ENCODE measurements at places on chromosomes 7 and 10.

DNA sequence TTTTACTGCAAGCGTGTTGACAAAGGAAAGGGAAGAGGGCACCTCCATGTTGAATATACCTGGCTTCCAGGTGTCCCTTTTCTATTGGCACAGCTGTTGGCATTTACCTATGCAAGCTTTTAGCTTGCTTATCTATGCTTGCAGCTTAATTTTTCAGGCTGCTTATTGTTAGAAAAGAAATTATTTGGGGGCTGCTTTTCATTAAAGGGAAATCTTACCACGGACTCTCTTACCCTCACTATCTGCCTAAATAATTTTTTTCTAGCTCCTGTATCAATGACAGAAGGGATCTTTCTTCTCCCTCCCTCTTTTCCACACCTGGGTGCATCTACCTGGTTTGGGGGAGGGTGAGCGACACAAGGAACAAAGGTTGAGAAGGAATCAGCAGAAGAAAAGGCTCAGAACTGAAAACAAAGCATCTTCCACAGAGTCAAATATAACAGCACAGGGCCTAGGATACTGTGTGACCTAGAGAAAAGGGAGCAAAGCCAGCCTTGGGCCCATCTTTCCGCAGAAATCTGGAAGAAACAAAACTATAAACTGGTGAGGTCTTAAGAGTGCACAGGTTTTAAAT, 15.2 kb upstream of the GJC3 start:
- no peak overlapping the region for H3K27ac ChIP-seq
- no peaks in the 10 kb centered on the region for H3K27me3 ChIP-seq
- no peak overlapping the region for H3K4me3 ChIP-seq
- H3K36me3 ChIP-seq, result no peaks in the 10 kb centered on the region
- no peak for DNase-seq

DNA sequence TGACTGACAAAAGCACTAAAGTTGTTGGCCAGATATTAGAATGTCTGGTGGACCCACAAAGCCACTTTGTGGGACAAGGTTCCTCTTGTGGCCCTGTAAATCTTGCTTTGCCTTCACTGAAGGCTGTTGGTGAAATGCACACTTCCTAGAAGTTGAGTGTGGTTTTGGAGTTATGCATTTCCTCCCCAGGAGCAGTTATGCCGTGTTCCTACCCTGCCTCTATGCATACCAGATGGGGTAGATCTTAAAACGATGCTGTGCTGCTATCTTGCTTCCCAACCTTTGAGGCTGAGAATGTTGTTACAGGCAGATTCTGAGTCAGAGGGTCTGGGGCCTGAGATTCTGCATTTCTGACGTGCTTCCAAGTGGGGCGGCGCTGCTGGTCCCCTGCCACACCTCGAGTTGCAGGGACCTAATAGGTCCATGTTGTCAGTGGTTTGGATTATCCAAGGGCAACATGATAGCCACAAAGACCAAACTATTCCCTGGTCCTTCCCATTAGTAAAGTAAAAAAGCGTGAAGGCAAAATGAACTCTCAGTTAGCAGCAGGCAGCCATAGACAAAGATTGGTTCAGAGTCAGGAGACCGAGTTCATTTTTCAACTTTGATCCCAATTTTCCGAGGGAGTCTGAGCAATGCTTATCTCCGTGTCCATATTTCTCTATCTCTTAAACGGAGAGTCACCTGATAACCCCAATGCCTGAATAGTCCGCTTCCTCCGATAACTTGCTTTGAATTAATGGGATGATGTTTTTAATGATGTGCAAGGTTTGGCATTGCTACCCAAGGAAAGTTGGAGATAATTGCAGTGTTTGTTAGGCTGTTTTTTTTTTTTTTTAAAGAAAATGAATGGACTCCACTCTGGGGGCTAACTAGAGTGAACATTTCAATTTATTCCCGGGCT, 55.8 kb downstream of the CDHR3 start:
- H3K4me1 ChIP-seq, result no peaks in the 10 kb centered on the region
- no peak overlapping the region for H3K4me3 ChIP-seq
- no peaks in the 10 kb centered on the region for H3K27me3 ChIP-seq
- no peak overlapping the region for H3K27ac ChIP-seq
- DNase-seq, result no peak

DNA sequence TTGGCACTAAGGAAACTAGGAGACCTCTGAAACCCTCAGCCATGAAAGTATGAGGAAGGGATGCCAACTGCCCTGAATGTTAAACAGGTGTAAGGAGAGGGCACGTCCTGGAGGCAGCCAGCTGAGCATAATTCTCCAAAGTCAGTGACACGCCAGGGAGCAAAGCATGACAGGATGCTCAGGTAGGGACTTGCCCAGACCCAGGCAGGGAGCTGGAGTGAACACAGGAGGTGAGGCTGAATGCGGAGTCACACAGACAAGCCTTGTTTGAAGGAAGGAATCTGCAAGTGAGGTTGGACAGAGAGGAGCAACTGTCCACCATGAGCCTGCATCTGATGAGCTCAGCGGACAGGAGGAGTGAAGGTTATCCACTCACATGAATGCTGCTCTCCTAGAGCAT, 41.5 kb downstream of the KLRG2 start:
- H3K36me3 ChIP-seq, result no peaks in the 10 kb centered on the region

DNA sequence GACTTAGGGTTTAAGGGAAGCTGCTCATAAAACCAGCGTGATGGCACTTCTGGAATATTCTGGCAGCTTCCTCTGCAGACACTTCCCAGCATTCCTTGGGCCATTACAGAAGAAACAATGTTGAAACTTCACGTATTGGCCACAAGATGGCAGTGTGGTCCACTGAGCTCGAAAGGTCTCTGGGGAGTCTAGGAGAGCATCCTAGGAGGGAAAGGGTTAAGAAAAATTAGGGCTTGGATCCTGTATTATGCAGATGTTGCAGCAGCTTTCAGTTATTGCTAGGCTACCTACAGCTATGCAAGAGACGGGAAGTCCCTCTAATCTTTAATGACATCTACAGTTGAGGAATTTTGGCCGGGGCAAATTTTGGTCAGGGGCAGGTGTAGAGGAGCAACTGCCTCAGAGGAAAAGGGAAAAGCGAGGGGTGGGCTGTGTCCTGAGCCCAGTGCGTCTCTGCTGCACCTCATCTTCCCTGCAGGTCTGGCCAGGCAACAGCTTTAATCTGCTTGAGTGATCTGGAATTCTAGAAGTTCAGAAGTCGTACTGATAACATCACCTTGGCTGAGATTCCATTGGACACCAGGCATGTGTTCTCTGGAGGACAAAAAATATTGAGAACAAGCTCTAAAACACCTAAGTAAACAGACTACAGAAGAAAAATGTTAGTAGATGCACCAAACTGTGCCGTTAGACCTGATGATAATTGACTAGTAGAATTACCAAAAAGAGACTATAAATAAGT, 220.8 kb upstream of the PRSS58 start:
- H3K4me3 ChIP-seq, result no peak overlapping the region
- no peaks in the 10 kb centered on the region for H3K36me3 ChIP-seq
- H3K27ac ChIP-seq, result no peak overlapping the region
- H3K27me3 ChIP-seq, result no peaks in the 10 kb centered on the region
- no peak for DNase-seq
- H3K4me1 ChIP-seq, result no peaks in the 10 kb centered on the region

GRCh38 chr10:44807451-44807850, 103.7 kb upstream of the TMEM72 start:
- no peak overlapping the region for H3K27ac ChIP-seq
- no peak overlapping the region for H3K4me3 ChIP-seq
- H3K36me3 ChIP-seq, result no peaks in the 10 kb centered on the region
- no peak for DNase-seq

DNA sequence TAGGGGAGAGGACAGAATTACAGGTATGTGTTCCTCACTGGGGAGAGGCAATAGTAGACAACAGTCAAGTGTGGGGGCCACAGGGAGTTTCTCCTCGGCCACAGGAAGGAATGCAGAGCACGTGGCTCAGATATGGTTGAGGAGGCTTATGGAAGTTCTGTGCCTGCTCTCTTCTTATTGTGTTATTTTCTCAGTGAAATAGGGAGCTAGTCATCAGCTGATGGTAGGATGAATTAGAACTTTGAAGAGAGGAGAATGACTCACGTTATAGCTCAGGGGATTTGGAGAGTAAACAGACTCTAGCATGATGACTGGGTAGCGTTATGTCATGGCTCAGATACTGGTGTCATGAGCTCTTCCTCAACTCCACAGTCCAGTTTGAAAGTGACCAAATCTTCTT, 308.3 kb upstream of the IGFBP3 start:
- H3K36me3 ChIP-seq, result no peaks in the 10 kb centered on the region
- H3K4me1 ChIP-seq, result no peaks in the 10 kb centered on the region
- no peak overlapping the region for H3K27ac ChIP-seq
- H3K4me3 ChIP-seq, result no peak overlapping the region
- no peak for DNase-seq
- no peaks in the 10 kb centered on the region for H3K27me3 ChIP-seq

DNA sequence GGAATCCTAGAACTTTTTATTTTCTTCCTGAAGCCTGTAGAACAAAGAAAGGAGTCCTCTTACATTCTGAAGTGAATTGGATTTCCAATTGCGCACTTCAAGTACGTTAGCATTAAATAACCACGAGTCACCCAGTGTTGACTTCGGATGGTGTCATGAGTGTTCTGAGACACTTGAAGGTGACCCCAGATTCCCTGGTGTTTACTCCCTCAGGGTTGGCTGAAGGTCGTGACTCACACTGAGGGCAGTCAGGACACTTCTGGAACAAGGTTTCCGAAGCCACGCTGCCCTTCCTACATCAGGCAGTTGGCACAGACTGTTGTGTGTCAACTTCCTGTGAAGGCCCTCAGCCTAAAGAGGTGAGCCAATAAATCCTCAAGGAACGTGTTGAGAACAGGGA, 186.6 kb upstream of the CELF2 start:
- H3K27me3 ChIP-seq, result no peaks in the 10 kb centered on the region
- H3K4me3 ChIP-seq, result peak overlapping the region; percentile 51
- no peaks in the 10 kb centered on the region for H3K36me3 ChIP-seq
- H3K27ac ChIP-seq, result peak overlapping the region; percentile 88
- peaks cover 36% of the 10 kb centered on the region for H3K4me1 ChIP-seq

DNA sequence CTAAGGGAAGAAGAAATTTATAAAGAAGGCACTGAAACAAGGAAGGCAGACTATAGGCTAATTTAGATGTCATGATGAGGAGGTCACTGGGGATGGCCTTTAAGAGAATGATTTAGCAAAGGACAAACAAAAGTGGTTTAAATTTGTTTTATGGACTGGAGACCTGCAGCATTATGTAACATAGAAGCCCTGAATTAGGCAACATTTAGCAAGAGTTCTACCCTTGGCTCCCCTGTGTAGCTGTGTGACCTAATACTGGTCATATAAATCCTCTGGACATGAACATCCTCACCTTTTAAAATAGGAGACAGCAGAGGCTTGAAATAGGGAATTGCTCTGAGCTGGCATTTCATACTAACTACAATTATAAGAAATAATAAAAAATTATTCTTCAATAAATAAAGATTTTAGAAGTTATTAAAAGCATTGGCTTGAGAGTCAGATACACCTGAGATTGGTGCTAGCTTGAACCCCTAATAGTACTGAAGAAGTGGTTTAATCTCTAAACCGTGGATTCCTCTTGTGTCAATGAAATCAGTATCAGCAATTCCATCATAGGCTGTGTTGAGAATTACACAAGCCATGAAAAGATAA, 48.9 kb downstream of the RNLS start:
- H3K4me3 ChIP-seq, result no peak overlapping the region
- no peaks in the 10 kb centered on the region for H3K4me1 ChIP-seq
- no peaks in the 10 kb centered on the region for H3K36me3 ChIP-seq
- DNase-seq, result no peak
- no peak overlapping the region for H3K27ac ChIP-seq

GRCh38 chr7:37916017-37916672, 472 bp downstream of the SFRP4 start:
- H3K4me1 ChIP-seq, result peaks cover 36% of the 10 kb centered on the region
- DNase-seq, result no peak
- H3K27me3 ChIP-seq, result no peaks in the 10 kb centered on the region

- no peak for DNase-seq
- peak overlapping the region; percentile 52 for H3K4me3 ChIP-seq
- H3K27ac ChIP-seq, result no peak overlapping the region
- no peaks in the 10 kb centered on the region for H3K27me3 ChIP-seq
- H3K36me3 ChIP-seq, result peaks cover 3% of the 10 kb centered on the region
- H3K4me1 ChIP-seq, result peaks cover 14% of the 10 kb centered on the region
Observed at GRCh38 chr7:2717293-2718261, 29.6 kb downstream of the AMZ1 start.

DNA sequence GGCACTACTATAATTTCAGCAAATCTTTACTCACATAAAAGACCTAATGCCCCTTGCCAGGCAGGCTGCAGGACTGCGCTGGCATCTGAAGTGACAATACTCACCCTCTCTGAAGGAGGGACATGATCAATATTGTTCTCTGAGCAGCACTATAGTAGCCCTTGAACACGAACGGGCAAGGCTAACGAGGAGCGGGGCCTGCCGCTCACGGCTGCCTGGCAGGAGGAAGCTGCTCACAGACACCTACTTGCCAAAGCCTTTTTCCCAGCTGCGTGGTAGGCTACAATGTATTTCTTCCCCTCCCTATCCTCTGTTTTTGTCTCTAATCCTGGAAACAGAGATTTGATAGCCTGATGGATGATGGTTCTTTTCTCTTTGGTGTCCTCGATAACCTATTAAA, 19.9 kb downstream of the PUS7 start:
- no peak overlapping the region for H3K4me3 ChIP-seq
- H3K27ac ChIP-seq, result no peak overlapping the region
- DNase-seq, result no peak
- H3K27me3 ChIP-seq, result no peaks in the 10 kb centered on the region

DNA sequence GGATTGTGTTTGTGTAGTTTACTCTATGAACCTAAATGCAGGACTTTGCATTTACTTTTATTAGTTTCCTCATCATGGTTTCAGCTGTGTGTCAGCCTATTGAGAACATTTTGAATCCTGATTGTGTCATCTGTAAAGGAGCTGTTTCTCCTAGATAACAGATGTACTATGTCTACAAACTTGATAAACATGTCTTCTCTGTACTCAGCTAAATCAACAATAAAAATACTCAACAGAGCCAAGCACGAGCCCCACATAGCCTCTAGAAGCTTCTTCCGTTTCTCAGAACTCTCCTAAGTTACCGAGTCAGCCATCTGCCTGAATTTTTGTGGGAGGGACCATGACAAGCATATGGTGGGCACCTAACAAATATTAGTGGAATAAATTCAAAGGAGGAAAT, 234.7 kb downstream of the SKAP2 start:
- no peak overlapping the region for H3K27ac ChIP-seq
- DNase-seq, result no peak
- no peaks in the 10 kb centered on the region for H3K4me1 ChIP-seq
- no peaks in the 10 kb centered on the region for H3K36me3 ChIP-seq

DNA sequence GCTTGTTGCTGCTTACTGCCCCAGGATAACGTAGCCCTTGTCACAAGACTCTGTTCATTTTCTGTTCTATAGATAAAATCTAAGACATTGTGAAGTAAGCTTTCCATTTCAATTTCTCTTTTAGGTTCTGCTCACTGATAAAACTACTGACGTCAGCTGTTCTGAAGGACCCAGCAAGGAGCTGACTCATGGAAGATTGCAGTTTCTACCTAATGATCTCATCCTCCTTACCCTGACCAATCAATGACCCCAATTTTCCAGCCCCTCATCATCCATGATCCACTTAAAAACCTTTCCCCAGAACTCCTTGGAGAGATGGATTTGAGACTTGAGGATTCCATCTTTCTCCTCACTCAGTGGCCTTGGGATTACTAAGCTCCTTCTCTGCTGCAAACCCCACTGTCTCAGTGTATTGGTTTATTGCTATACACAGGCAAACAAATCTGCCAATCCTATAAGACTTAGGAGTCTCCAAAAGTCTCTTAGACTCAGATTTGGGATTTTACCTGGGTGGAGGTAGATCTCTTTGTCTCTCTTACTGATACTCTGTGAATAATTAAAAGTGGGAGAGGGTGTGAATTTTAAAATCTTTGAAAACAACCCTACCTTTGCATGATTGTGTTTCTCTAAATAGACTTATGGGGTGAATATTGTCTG, 109.2 kb upstream of the TRIM24 start:
- H3K27me3 ChIP-seq, result no peaks in the 10 kb centered on the region
- H3K4me3 ChIP-seq, result no peak overlapping the region
- no peaks in the 10 kb centered on the region for H3K36me3 ChIP-seq
- no peaks in the 10 kb centered on the region for H3K4me1 ChIP-seq
- H3K27ac ChIP-seq, result no peak overlapping the region
